ENCODE measurements at places on chromosomes 3 and 15. TPM values are rescaled to one million over a fixed set of nuclear protein-coding genes. Genes with fewer than 3 reads are reported as not detected.

The ASB14 gene
- not detected for total RNA-seq

The CHRM5 gene
- total RNA-seq = not detected

The GASK1A gene
- total RNA-seq = 9.5 TPM

The RTP1 gene
- total RNA-seq = not detected

The SPATA12 gene
- total RNA-seq = not detected

The AHSG gene
- not detected for total RNA-seq

The FOXB1 gene
- not detected for total RNA-seq

The FEZF2 gene
- not detected for total RNA-seq

The SPINK8 gene
- total RNA-seq = not detected

The HESX1 gene
- 1.6 TPM for total RNA-seq

The HRG gene
- not detected for total RNA-seq

The GOLGA6L10 gene
- 2.7 TPM for total RNA-seq

All from thyroid gland (tissue), 4 donors.